ENCODE measurements at places on chromosomes 5 and 9.

- no peak for DNase-seq
These were observed 31.0 kb downstream of the SLC9A3 start for GRCh38 chr5:493119-493701.

- DNase-seq, result no peak
These were observed 65.5 kb upstream of the SAP30L start for GRCh38 chr5:154380263-154380662.

DNA sequence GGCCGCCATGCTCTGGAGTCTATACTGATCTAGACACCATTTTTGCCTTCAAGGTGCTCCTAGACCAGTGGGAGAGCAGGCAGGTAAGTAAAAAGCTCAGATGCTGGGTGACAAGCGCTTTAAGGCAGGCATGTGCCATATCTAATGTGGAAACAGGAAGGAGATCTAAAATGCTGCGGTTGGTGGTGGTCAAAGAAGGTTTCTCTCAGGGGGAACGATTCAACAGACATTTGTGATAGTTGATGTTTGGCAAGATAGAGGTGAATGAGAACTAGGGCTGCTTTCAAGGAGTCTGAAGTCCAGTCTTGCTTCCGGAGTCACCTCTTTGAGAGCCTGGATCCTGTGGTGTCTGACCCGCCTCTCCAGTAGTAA is 146.2 kb upstream of the KLF4 start:
- no peak for DNase-seq

DNA sequence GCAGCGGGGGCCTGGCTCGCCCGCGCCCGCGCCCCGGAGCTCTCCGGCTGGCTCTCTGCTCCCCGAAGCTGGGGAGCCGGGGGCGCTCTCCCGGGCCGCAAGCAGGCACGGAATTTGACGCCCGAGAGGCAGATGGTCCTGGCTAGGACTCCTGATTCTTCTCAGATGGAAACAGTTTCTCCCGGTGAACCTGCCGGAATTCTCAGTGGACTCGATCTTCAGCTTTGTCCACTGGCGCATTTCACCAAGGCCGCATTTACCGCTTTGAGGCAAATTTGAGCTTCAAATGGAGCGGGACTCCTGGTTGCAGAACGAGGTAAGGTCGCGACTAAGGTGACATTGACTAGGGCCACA is 305.7 kb upstream of the KCNN2 start:
- DNase-seq, result no peak

DNA sequence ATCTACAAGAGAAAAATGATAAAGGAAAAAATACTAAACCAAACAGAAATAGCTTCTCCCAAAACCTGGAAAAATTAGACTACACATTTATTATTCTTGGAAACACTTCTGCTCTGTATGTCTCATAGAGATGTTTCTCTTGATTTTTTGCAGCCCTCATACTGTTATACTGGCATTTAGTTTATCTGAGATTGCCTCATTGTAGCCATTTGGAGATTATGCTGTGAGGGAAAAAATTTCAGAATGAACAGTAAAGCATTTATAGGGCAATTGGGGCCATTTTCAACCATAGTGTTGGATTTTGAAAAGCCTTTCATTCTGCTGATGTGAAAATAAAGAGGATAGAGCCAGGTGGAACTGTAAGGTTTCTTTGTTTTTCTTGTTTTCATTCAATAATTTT is 441.8 kb upstream of the RIOK2 start:
- DNase-seq, result no peak

DNA sequence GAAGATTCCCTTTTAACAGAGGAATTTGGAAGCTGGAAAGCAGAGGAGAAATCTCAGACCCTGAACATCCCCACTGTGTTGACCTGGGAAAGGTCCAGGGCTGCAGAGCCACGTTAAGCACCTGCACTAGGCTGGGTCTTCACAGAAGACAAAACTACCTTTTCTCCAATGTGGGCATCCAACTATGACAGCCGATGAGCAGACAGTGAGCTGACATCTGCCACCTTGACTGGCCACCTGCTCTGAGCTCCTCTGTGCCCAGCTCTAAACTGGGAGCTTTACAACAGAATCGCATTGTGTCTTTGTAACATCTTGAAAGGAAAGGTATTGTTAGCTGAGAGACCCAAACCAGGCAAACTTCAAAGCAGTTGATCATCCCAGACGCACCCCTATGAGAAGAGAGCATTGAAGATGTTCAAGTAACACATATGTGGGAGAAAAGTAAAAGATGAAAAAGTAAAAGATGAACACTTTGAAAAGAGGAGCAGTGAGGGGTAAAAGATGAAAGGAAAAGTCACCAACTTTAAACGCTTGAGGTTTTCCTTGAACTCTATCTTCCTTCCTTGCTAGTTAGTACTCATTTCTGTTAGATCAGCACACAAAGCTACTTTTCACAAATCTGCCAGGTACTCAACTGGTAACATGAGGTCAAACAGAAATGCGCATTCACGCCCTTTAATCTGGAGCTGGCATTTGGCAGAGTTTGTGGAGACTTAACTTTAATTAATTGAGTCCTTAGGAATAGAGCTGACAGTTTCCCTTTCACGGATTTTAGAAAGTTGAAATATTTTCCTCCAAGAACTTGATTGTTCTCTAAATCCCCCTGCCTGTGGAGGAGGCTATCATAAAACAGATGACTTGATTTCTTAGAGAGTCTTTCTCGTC is 53.2 kb upstream of the CTXN3 start:
- DNase-seq, result no peak

DNA sequence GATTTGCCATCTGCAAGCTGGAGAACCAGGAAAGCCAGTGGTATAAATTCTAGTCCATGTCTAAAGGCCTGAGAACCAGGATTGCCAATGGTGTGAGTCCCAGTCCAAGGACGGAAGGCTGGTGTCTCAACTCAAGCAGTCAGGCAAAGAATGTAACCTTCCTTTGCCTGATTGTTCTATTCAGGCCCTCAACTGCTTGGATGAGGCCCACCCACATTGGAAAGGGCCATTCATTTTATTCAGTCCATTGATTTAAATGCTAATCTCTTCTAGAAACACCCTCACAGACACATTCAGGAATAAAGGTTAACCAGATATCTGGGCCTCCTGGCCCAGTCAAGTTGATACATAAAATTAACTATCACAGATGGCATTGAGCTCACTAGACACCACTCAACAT is 427.8 kb downstream of the ZNF608 start:
- no peak for DNase-seq

GRCh38 chr5:109965634-109966033 is 275.9 kb downstream of the MAN2A1 start:
- no peak for DNase-seq

- no peak for DNase-seq
These were observed 14.3 kb upstream of the SNCAIP start for GRCh38 chr5:122297587-122298298.

DNA sequence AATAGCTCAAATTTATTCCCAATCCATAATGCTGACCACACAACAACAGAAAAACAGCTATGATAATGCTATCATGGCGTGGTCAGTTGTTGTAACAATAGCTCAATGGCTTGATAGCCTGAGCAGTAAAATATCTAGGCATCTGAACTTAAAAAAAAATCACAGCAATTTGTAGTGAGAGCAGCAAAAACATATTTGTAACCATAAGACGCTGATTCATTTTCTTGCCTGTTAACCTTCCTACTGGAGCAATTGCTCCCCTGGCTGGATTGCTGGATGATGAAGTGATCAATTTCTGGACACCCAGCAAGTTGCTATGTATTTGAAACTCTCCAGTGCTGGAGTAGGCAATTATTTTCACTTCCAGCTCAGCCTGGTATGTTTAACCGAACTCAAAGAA is 115.1 kb downstream of the PCSK1 start:
- DNase-seq, result no peak

- DNase-seq, result no peak
These were observed 37.3 kb downstream of the STK10 start for GRCh38 chr5:172150514-172151425.

DNA sequence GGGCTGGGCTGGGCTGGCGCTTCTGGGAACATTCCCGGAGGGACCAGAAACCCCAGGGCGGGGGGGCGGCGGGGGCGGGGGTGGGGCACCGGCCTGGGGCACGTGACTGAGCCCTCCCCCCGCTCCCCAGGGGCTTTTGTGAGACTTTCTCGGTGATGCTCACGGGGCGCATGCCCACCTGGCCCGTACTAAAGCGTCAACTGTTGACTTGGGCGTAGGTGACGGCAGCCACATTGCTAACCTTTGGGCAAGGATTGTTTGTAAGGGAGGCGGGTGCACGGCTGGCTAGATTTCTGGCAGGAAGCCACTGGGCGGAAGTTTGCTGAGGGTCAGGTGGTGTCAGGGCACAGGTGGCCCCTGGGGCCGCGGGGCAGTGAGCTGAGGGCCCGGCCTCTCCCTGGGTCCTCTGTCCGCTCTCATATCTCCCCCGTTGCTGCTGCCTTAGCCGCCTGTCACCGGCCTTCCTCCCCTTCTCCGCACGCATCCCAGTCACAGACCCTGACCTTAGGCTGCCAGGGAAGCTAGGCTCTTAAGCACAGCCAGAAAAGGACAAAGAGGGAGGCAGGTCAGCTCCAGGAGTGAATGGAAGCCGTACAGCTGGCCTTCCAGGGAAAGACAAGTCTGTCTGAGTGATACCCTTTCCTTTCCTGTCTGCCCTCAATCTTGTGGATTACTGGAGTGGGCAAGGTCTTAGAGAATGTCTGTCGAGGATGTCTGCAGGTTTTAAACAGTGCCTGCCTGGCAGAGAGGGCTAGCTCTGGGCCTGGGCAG is 812 bp downstream of the CACFD1 start:
- DNase-seq, result no peak

DNA sequence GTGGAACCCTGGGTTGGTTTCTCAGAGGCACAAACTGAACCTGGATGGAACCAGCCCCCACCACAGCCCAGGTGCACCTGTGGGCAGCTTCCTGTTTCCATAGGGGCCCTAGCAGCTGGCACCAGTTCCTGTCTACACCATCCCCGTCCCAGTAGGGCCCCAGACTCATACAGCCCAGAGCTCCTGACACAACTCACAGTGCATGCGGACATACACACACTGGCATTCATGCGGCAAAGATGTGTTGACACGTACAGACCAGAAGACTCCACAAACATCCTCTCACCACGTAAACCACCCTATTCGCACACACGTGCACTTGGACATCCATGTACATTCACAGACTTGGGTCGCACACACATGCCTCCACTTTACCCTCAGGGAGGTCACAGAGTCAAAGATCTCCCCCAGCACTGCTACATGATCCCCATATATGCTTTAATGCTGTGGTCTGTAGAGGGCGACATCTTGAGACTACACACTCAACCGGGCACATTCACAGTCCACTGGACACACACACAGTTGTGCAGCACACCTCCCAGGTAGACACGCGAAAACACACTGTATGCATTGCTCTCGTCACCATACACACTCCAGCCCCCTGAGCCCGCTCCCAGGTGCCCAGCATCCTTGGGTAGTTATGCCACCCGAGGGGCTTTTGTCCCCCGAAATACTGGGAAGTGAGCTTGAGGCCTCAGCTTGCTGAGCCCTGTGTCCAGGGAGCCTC is 22.4 kb downstream of the CXXC5 start:
- DNase-seq, result no peak

DNA sequence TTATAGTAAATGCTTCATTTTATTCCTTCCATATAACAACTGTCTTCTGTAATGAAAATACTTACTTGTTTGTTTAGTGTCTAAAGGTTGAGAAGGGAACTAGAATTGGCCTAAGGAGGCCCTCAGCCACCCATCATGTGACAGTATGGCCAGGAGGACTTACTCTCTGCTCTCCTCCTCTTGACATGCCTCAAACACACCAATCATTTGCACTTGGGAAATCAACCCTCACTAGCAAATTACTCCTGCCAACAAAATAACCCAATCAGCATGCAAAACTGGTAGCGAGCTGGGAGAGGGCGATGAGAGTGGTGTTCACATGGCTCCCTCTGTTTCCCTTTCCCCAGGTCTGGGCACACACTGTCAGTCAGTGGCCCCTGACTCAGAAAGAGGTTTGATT is 58.6 kb upstream of the MEF2C start:
- DNase-seq, result no peak

DNA sequence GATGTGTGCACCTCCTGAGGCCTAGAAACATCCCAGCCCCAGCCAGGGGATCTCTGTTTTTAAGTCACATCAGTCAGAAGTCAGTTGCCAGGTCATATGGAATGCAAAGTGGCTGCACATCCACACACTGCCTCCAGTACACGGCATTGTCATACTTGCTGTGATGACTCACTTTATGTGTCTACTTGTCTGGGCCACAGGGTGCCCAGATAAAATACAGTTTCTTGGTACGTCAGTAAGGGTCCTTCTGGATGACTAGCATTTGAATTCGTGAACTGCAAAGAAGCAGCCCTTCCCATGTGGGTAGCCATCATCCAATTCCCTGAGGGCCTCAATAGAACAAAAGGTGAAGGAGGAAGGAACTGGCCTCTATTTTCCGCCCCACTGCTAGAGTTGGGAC is 27.7 kb downstream of the AUH start:
- no peak for DNase-seq

- no peak for DNase-seq
These were observed 59.7 kb downstream of the MFAP3 start for GRCh38 chr5:154098465-154098864.

- no peak for DNase-seq
These were observed 371.9 kb downstream of the EBF1 start for GRCh38 chr5:158727771-158728311.

DNA sequence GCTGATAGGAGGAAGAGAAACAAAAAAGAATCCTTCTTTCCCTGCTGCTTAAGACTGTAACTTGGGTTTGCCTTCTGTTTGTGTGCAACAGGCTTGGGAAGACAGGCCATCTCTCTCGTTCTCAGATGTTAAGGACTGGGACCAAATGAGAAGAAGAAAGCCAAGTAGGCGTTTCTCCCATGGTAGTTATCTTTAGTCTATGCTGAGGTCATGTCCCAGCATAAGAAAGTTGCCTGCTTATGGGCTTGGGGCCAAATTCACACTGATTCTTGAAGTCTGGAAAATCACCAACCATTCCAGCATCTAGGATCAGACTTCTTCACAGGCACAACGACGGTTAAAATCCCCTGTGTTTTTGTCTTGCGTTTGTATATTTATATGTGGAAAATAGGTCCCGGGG is 44.2 kb upstream of the PALM2AKAP2 start:
- no peak for DNase-seq

DNA sequence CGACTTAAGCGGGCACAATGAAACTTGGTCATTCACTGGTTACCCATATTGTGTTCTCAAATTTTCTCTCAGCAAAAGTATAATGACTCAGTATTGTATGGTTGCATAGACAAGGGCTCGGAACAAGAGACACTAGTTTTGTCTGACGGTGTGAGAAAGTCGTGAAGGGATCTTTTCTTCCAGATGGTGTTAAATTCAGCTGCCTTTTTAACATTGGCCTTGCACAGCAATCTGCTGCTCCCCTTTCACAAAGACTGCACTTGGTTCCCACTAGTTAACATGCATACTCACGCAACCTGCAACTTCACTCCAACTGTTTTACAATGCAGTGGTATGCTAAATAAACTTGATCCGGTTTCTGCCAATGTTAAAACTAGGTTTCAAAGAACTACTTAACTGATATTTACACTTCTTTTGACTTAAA is 219.2 kb downstream of the MEF2C start:
- no peak for DNase-seq

- DNase-seq, result no peak
These were observed 123.9 kb downstream of the GHR start for GRCh38 chr5:42547141-42547540.
